Activated gamma-delta T cell treated with Interleukin-2 at 50 U/mL for 16 hours (primary cell): ENCODE measurements at places on chromosomes 3 and 15.
A peak's percentile ranks its signal among the peaks of the same experiment; 100 is the strongest.

GRCh38 chr3:97883736-97884135 lies 61.9 kb downstream of the CRYBG3 start:
- DNase-seq: no peak

GRCh38 chr3:154151969-154152368 lies 30.8 kb downstream of the ARHGEF26 start:
- no peak for DNase-seq

DNA sequence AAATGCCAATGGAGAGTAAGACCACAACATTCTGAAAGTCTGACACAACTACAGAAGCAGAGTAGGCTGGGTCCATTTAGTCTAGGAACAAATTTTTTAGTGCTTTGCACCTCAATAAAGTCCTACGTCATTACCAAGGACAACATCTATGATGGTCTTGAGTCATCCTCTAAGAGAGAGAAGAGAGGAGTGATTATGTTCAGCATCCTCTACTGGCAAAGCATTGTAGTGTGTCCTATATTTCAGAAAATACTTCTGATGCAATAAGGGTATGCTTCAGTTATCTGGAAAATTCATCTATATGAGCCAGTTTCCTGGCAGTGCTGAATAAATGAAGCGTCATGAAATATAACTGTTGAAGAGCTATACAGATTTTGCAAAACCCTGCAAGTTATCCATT lies 95.6 kb downstream of the P2RY1 start:
- DNase-seq: no peak

GRCh38 chr15:31272558-31273257 lies 53.9 kb upstream of the KLF13 start:
- DNase-seq: no peak

DNA sequence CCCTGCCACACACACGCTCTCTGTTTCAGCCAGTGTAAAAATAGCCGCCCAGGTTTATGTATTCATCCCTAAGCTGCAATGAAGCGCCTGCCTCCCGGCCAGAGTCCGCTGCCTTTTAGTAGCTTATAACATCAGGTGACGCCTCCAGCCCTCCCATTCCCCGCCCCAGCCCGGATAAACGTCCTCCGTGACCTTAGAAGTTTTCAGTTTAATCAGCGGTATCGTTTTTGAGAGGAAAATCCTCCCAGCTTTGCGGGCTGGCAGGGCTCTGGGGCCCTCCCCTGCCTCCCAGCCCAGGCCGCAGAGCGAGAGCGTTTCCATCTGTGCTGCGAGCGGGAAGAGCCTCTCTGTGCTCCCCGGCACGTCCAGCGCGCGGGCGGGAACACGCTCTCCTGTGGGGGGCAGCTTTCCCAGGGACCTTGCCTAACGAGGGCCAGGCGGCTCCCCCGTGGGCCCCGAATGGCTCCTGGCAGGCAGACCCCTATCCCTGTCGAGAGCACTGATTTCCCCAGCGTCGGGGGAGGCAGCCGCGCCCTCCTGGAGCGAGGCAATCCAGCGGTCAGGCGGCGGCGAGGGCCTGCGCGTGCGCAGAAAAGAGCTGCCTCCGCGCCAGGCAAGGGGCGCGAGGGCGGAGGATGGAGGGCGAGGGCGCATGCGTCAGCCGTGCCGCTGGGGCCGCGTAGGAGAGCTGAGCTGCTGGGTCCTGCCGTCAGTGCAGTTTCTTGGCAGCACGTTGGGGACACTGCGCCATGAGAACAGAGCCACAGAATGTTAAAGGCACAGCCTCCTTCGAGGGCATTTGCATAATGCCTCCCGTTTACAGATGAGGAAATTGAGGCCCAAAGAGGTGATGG lies 71.1 kb downstream of the CCNL1 start:
- peak; percentile 93 for DNase-seq

DNA sequence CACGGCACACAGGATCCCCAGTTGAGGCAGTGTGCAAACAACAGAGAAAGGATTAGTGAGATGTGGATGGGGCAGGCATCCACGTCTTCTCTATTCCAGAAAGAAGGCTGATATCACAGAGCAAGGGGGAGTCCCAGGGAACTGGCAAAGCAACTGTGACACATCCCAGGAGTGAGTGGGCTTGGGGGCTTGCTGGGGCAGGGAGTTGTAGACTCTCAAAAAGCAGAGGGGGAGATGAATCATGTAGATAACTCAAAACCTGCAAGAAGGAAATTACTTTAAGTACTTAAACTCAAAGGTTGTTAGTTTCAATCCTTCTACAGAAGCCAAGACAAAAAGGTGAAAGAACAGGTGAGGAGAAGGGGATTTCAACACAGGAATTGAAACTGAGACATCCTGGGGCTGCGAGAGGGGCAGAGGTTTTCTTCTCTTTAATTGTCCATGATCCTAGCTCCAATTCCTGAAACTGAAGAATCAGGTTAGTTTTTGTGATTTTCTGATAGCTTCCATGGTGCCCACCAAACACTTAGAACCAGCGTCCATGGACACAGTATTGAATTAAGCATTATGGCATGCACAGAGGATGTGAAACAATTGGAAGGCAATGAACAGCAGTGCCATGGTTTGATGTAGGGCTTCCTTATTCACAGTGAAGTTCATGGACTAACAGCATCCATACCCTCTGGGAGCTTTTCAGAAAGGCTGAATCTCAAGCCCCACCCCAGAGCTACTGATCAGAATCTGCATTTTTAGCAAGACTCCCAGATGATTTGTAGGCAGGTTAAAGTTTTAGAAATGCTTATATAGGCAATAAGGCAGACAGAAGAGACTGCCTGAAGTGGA lies 52.0 kb downstream of the CCR3 start:
- no peak for DNase-seq

- no peak for DNase-seq
Observed at GRCh38 chr15:38535491-38536200, 29.0 kb downstream of the RASGRP1 start.

GRCh38 chr15:41648770-41649169 lies 11.4 kb upstream of the MGA start:
- no peak for DNase-seq

GRCh38 chr3:100395679-100396431 lies 5.0 kb downstream of the TOMM70 start:
- no peak for DNase-seq

DNA sequence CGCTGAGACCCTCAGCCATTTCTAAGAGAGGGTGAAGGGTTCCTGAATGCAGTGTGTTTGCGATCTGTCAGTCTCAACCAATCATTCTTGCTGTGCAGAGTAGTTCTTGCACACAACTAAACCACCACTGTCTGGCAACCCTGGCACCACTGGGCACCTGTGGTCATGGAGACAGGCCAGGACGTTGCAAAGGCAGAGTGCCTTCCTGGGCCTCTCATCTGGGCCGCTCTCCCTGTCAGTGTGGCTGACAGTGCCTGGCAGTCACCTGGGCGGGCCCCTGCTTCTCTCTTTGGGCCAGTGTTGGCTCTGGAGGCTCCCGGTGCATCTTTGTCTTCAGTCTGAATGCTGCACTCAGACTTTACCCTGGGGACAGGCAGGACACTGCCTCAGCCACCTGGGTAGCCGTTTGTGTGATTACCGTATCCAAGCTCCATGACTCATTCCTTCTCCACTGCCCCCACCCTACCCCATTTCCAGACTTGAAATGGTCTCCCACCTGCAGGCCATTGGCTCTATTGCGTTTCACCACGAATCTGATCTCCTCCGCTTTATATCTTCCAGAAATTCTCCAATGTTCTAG lies 104.6 kb upstream of the KLF13 start:
- DNase-seq: no peak

DNA sequence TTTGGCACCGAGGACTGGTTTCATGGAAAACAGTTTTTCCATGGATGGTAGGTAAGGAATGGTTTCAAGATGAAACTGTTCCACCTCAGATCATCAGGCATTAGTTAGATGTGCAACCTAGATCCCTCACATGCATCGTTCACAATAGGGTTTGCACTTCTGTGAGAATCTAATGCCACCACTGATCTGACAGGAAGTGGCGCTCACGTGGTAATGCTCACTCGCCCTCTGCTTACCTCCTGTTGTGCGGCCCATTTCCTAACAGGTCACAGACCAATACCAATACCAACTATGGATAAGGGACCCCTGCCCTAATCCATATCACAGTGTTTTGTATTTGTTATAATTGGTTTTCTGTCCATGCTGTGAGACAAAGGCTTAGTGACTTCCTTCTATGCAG lies 58.9 kb downstream of the SLMAP start:
- DNase-seq: peak; percentile 33

DNA sequence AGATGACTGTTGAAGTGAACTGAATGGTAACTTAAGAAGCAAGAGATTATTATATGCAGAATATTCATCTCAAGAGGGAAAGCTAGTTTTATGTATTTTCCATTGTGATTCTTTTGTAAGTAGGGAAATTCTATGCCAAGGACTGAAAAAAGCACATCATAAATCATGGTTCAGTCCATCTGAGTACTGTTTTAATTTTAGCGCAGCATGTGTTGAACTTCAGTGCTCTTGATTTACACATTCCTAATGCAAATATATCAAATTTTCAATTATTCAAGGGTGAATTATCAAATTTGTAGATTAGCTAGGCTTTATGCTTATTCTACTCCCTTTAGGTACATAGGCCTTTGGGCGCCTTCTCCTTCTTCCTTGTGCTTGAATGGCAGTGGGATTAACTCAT lies 50.3 kb upstream of the TCF12 start:
- no peak for DNase-seq

DNA sequence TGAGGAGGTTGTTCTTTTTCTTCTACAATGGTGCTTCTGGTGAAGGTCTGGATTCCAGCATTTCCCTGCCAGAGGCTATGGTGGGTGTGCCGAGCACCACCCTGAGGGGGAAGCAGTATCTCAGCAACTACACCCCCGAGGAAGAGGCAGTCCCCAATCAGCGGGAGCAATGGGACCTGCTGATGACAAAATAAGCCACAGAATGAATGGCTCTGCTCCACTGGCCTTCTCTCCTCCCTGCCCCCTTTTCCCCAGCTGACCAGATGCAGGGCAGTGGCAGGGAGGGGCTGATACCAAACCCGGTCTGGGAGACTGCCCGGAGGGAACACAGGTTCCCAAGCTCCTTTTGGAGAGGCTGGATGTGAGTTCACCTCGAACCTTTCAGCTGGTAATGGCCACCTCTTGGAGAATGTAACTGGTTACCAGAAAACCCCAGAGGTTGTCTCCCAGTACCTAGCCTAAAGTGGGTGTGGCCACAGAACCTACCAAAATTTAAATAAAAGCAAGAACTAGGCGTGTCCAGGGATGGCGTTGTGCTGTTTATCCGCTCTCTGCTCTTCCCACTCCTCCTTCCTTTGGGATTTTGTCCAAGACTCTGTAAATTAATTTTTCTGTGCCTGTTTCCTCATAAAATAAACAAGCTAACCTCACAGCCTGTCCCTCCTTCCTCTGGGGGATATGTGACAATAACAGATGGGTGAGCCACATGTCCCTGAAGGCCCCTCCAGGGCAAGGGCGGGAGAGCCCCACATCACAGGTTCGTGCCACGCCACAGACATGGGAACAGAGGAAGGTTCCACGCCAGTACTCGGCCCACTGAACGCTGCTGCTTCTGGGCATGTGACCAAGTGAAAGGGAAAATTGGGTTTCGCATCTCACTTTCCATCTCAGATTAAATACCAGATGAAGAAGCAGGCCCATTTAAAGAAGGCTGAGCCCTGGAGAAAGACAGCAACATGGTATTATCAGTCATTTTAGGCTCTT lies 35.1 kb upstream of the SPTBN5 start:
- DNase-seq: no peak

- DNase-seq: no peak
Observed at GRCh38 chr3:35141406-35141805, 497.9 kb upstream of the ARPP21 start.

DNA sequence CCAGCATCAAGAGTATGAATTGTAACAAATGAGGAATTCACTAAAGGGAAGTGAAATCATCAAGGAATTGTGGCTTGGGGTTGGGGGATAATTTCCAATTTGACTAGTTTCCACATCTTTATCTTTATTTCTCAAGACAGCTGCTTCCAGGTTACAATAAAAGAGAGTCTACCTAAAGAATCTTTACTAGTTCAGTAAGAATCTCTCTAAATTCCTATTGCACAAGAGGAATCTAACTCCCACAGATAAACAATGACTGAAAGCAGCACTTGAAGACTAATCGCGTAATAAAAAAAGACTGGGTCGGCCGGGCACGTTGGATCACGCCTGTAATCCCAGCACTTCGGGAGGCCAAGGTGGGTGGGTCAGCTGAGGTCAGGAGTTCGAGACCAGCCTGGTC lies 194.4 kb downstream of the KBTBD8 start:
- no peak for DNase-seq

DNA sequence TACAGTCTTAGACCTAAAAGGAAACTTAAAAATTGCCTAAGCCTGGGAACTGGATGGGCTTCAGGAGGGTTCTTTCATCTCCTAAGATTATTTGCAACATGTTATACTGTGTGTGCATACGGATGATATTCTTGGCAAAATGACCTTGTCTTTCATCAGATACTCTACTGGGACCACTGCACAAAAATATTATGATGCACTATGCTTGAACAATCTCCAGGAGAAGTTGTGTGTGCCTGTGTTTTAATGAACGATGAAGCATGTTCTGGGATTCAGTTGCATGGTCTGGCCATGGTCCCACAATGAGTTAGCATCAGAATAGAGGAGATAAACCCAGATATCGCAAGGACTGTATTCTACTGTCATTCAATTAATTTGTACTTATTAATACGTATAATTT lies 68.7 kb downstream of the GAP43 start:
- DNase-seq: no peak

DNA sequence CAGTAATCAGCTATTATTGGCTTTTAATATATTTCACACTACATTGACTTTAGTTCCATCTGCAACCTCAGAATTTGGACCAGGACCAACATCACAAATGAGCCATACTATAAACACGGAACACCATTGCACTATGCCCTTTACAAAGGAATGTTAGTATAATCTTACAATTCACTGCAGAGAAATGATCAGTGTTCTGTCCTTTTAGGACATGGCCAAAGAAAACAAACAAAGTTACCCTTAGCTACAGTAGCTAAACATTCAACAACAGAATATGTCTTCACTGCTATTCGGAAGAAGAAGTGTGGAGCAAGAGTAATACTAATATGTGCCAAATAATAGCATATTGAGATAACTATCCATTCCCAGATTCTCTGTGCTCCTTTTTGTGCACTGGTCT lies 90.4 kb downstream of the NAALADL2 start:
- no peak for DNase-seq

DNA sequence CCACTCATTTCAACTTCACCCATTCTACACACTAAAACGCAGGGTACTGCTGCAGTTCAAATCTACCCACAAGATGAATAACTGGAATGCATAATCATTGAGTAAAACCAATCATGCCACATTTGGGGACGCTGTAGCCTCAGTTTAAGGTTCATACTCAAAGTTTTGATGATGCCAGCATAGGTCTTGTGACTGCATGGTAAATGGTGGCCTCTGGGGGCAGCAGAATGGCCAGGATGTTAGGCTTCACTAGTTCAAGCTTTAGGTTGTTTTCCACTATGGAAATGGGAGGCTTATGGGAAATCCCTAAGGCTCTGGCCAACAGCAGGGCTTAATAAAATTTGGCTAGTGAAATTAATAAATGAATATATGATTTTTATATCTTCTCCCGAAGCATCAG lies 104.3 kb upstream of the TSC22D2 start:
- no peak for DNase-seq
